Activated T-cell treated with anti-CD3 and anti-CD28 coated beads, Interleukin-2, amount 50 U/mL, for 72 hours (primary cell): ENCODE measurements at places on chromosomes 7 and 10. TPM values are rescaled to one million over a fixed set of nuclear protein-coding genes. Genes with fewer than 3 reads are reported as not detected.

The ENTPD1 gene
- total RNA-seq, result 0.53 TPM

The CALN1 gene
- total RNA-seq, result not detected

The OR2A5 gene
- total RNA-seq, result not detected

The SPACDR gene
- 5.4 TPM for total RNA-seq

The CRYGN gene
- total RNA-seq, result 0.53 TPM

The GARIN1A gene
- 2.7 TPM for total RNA-seq

The STEAP4 gene
- not detected for total RNA-seq

The ZP3 gene
- 7.7 TPM for total RNA-seq

The HTR5A gene
- total RNA-seq, result not detected
